ENCODE measurements at places on chromosomes 11 and 22. TPM values are rescaled to one million over a fixed set of nuclear protein-coding genes. Genes with fewer than 3 reads are reported as not detected.

Gene F2
- total RNA-seq: 0.20 TPM

Gene SMDT1
- total RNA-seq: 72.8 TPM

DNA sequence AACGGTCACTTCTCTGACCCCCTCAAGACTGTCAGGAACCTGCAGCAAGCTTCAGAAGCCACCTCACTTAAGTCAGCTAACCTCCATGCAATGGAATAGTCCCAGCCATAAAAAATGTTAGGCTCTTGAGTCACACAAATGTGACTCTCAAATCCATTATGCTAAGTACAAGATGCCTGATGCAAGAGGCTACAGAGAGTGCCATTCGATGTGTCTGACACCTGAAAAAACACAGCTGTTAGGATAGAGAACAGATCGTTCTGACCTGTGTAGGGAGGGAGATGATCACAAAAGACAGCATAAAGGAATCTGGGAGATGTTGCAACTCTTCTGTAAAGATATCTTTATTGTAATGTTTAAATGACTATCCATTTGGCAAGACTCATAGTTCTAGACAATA, 712.4 kb downstream of the TBC1D22A start:
- no peak for DNase-seq
- H3K4me3 ChIP-seq: no peak overlapping the region
- no peaks in the 10 kb centered on the region for H3K4me1 ChIP-seq
- H3K27me3 ChIP-seq: peaks cover 88% of the 10 kb centered on the region

- no peak overlapping the region for H3K27ac ChIP-seq
- no peaks in the 10 kb centered on the region for H3K36me3 ChIP-seq
- no peak for DNase-seq
- no peak overlapping the region for H3K4me3 ChIP-seq
- no peaks in the 10 kb centered on the region for H3K27me3 ChIP-seq
Measured at GRCh38 chr22:41758231-41758630, 42.2 kb upstream of the CCDC134 start.

DNA sequence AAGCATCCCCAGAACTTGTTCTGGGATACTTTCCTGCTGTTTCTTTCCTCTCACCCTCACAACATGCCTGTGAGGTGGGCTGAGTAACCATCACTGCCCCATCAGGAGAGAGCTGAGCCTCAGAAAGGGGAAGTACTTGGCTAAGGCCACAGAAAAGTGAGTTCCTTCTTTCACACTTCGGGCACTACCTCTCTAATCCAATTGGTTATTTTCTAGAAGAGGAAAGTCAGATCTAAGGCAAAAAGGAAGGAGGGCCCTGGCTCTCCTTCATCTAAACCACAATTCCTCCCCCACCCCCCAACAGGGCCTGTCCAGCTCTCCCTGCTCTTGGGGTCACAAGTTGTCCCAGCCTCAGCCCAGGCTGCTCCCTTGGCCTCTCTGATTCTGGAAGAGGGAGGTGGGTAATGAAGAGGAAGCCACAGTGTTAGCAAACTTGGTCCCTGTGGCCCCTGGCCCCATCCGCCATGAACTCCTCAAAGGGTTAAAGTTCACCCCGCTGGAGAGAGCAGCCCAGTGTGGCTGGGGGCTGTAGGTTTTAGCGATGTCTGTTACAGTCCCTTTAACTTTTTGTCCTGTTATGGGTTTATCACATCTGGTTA, 34.0 kb downstream of the SLC22A12 start:
- no peak overlapping the region for H3K27ac ChIP-seq
- H3K4me3 ChIP-seq: no peak overlapping the region
- H3K27me3 ChIP-seq: peaks cover 21% of the 10 kb centered on the region
- H3K4me1 ChIP-seq: no peaks in the 10 kb centered on the region

Gene MOV10L1
- not detected for total RNA-seq

DNA sequence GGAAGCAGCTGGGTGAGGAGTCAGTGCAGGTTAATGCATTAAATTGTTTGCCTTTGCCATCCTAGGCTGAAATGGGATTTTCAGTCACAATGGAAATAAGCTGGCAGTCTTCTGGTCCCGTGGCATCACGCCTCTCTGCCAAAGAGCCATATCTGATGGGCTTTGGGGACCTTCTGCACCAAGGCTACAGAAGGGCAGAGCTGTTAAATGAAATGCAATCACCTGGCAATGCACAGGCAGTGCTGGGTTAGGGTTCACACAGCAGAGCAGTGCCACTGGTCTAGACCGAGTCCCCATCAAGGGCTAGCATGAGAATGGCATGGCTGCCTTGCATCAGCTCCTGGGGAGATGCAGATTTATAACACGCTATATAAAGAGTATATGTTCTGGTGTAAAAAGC, 749.2 kb downstream of the NTM start:
- DNase-seq: no peak
- H3K36me3 ChIP-seq: no peaks in the 10 kb centered on the region
- no peak overlapping the region for H3K27ac ChIP-seq
- no peak overlapping the region for H3K4me3 ChIP-seq
- H3K4me1 ChIP-seq: no peaks in the 10 kb centered on the region
- H3K27me3 ChIP-seq: peaks cover 9% of the 10 kb centered on the region
